Caudate nucleus (tissue), 63 donors: ENCODE measurements at places on chromosomes 5 and 9.

DNA sequence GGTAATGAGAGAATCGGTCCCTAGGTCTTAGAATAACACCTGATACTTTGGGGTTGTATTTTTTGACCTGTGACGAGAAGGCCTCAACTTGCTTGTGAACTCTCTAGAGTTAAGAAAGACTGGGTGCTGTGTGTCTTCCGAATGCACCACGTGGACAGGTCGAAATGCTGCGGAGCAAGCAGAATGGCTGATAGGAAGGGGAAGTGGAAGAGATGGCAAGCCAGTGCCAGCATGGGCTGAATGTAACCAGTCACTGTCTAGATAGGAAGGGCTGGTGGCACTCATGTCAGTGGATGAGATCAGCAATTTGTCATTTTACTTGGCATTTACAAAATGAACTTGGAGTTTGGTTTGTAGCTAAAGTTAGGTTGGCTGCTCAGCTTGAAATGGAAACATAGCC, 5.6 kb downstream of the OTULINL start:
- no peak for DNase-seq

DNA sequence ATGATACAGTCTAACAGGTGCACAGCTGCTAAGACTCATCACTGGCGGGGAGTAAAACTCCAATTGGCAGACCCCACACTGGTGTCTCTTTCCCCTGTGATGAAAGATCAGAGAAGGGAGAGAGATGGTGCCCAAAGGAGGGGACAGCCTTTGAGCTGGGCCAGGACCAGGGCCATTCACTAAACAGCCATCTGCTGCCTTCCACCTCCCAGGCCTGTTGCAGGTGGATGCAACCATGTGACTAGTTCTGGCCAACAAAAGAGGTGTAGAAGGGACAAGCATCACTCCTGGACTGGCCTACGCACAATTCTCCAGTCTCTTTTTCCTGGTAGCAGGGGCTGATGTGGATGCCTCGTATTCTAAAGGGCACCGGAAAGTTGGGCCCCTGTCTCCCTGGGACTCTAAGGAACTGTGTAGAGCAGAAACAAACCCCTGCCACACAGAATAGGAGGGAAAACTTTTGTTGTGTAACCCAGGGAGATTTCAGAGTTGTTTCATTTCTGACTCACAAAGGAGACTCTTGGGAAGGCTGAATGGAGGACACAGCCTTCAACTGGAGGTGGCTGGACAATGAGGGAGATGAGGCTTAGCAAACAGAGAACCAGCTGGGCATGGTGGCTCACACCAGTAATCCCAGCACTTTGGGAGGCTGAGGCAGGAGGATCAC, 26.9 kb downstream of the TNIP1 start:
- DNase-seq: no peak

DNA sequence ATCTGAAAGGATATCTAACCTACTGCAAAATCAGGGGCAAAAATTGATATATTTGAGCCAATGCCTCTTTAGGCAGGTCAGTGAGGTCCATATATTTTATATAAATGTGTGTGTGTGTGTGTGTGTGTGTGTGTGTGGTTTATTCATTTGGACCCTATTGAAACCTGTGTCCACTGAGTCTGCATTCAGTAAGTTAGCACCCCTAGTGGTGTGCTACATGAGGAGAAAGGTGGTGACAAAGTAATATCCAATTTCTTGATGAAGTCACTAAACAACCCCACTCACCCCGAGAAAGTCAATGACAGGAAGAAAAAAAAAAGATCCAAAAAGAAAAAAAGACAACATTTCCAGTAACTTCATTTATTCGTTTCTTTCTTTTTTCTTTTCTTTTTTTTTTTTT, 4.1 kb downstream of the FBXW11 start:
- no peak for DNase-seq

DNA sequence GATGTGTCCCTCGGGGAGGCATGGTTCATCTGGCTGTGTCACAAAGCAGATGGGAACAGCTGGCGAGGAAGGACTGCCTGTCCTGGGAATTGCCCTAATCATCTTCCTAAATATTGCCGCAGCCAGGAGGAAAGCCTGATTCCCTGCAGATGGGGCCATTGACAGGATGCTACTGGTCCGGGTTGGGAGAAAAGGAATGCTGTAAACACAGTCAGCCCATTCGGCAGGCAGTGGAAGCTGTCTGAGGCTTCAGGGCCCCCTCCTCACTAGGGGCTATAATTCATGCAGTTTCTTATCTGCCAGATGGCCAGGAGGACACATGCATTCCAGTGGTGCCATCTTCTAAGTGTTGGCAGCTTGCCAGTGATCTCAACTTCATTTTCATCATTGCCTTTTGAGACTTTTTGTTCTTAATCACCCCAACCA, 110.3 kb downstream of the KCNIP1 start:
- DNase-seq: no peak

DNA sequence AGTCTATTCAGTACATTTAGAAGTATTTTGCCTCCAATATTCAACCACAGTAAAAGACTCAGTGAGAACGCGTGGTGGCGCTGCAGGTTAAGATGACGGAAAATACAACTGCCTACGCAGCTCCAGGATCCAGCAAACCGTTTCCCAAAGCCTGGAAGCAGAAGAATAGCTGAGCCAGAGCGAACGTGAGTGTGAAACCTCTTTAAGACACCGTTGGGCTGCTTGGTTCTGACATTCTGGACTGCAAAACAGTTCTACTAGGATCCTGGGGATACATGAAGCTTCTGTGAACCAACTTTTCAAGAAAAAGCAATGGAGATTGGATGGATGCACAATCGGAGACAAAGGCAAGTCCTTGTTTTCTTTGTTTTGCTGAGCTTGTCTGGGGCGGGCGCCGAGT, at the start of gene PCDHB16:
TSS of gene PCDHB16 (plus strand) at position 140 of the 400 bp plus-strand sequence. CDS start at position 313, 173 bp downstream.
- peak; percentile 14 for DNase-seq

DNA sequence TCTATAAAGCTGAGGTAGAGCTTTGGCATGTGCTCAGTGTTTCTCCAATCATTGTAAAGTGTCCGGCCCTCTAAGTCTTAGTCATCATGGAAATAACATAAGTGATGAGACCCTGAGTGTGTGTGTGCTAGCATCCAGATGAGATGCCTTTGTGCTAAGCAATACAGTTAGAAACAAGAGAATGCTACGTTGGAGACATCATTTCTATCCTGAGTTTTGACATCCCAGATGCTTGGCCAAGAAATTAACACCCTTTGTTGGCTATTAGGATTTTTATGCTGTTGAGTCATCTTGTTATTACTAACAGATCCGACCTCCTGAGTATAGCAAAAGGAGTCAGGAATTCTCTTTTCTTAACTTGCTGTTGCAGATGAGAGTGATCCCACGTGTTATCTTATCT, 508.0 kb downstream of the GADD45G start:
- DNase-seq: no peak

- no peak for DNase-seq
These were observed 9.7 kb upstream of the SPZ1 start for GRCh38 chr5:80309871-80310665.

GRCh38 chr5:154612666-154613065, 134.6 kb upstream of the HAND1 start:
- no peak for DNase-seq

DNA sequence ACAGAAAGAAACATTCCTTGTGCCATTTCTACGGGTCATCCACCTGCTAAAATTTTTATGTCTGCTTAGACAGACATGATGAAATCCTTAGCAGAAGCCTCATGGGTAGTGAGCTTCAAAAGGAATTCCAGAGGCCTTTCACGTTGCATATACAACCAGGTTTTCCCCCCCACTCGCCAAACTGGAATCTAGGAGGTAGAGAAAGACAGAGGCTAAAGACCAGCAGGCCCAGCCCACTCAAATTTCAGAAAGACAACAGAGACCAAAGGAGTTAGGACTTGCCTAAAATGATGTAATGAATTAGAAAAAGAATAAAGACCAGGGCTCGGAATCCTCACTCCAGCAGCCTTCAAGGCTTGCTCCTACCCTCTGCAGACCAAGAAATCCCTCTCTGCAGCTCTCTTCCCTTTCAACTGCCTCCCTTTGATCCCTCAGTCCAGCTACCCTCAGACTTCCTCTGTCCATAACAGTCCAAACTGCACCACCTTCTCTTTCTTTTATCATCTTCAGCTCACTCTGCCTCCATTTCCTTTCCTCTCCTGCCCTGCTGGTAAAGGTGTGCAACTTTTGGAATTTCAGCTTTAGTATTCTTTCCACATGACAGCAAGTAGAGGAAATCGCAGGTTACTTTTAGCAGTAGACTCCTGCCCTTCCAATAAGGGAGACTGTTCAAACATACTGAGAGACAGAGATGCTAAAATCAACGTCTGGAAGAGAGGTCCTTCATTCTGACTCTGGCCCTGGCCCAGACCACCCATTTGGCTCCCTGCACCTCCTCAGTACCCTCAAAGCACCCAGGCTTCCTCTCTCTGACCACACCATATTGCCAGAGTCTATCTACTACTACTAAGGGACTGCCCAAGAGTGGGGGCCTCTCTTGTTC, 8.9 kb downstream of the B4GALT1 start:
- DNase-seq: no peak

GRCh38 chr5:2131196-2131595, 248.5 kb upstream of the IRX4 start:
- no peak for DNase-seq

DNA sequence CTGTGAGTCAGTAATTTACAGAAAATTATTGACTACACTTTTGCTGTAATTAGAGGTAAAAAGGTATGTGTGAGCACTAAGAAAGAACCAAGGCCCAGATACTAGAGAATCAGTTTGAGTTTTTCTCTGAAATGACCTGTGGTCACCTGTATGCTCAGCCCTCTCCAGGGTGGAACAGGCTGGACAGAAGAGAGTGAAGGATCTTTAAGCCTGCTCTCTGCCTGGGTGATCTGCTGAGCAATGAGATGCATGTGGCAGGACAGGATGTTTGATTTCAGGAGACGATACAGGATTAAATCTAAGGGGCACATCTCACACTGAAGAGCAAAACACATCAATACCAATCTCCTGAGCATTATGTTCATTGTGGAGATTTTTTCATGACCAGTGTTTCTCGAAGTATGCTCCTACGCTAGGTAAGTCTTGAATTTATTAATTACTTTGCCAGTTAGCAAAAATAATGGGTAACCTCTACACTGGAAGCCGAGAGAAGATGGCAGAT, 25.5 kb downstream of the HMGCR start:
- DNase-seq: no peak

GRCh38 chr9:96067600-96067999, 192.1 kb downstream of the ERCC6L2 start:
- no peak for DNase-seq

DNA sequence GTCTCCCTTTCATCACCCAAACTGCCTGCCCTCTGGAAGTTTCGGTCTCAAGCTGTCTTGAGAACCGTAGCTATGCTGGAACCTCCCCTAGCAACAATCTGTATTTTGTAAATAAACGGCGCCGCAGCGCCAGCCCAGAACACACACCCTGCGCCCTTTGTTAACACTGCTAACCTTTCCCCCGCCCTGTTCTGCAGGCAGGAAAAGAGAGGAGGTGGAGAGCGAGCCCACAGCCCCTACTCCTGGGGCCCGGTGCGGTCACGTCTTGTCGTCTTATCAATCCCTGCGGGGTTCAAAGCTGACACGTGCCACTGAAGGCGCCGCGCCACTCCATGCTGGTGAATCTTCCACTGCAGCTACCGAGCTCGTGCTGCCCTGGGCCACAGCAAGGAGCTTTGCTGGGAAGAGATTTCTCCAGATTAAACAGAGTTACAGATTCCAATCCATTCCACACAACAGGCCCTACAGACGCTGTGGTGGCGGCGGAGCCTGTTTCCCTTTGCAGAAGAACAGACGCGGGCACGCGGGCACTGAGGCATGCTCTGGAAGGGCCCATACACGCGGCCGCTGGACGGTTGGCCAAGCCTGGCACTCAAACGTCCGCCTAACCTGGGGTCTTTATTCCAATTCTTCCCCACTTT, 25.3 kb downstream of the ZDHHC11B start:
- no peak for DNase-seq

DNA sequence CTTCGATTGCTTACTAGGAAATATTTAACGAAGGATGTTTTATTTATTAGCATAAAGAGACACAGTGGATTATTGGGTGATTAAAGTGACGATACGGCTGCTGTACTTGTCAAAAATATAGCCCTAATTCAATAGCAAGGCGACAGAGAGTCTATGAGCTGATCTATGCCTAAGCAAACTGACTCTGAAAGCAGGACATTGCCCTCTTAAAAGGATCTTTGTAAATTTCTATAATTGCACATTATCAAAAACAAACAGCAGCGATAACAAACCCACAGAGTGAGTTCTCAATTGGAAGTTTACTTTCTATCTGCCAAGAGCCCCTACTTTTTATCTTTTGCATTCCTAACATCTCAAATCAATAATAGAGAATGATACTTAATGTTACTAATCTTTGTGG, 31.4 kb downstream of the TLX3 start:
- DNase-seq: no peak

GRCh38 chr5:143279698-143280097, 123.8 kb downstream of the NR3C1 start:
- DNase-seq: no peak

- no peak for DNase-seq
These were observed 11.8 kb upstream of the UBE2QL1 start for GRCh38 chr5:6436715-6437331.

- no peak for DNase-seq
These were observed 38.6 kb upstream of the TESK1 start for GRCh38 chr9:35566417-35566816.

DNA sequence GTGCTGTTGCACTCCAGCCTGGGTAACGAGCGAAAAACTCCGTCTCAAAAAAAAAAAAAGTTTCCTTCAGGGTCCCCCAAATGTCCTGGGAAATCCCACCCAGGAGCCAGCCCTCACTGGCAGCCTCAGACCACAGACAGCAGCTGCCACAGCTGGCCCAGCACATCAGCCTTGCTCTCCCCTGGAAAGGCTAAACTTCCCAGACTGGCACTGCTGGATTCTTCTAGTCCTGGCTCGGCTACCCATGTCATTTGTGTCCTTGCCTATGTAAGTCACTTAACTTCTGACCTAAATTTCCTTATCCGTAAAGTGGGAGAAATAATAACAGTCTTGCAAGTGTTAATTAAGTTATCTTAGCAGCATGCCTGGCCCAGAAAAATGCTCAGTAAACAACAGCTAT, 8.6 kb upstream of the PRRC2B start:
- no peak for DNase-seq

- no peak for DNase-seq
These were observed 132.1 kb downstream of the FOCAD start for GRCh38 chr9:20815923-20816703.

DNA sequence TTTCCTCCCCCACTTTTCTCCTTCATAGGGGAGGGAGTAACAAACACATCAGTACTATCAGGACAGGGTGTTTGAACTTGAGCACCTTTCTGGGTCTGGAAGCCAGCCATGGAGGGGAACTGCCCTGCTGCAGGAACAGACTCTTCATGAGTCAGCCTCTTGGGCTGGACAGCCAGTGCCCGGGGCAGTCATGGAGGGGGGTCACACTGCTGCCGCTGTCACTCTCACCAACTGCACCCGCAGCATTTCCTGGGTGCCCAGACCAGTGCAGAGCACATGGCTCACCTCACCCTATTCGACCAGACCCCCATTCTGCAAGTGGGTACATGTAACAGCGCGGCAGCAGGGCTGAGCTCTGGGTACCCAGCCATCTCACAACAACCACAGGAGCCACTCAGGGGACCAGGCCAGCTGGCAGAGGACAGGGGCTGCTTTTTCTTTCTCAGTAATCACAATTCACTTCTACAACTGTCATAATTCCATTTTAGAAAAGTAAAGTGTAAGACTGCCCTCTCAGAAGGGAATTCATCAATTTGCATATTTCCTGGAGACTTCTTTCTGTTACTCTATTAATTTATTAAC, 118.4 kb downstream of the CTNND2 start:
- DNase-seq: no peak

GRCh38 chr5:54904425-54904824, 81.0 kb downstream of the ESM1 start:
- no peak for DNase-seq
